ENCODE measurements at places on chromosomes 6 and 20.

- no peak overlapping the region for H3K27ac ChIP-seq
- no peaks in the 10 kb centered on the region for H3K36me3 ChIP-seq
- no peak for DNase-seq
- no peak overlapping the region for H3K4me3 ChIP-seq
- H3K27me3 ChIP-seq = no peaks in the 10 kb centered on the region
Observed at GRCh38 chr6:170429450-170429849, 122.9 kb downstream of the FAM120B start.

GRCh38 chr20:47950124-47950912 is 165.0 kb upstream of the SULF2 start:
- no peak overlapping the region for H3K27ac ChIP-seq
- no peaks in the 10 kb centered on the region for H3K36me3 ChIP-seq
- no peak for DNase-seq
- no peaks in the 10 kb centered on the region for H3K4me1 ChIP-seq

DNA sequence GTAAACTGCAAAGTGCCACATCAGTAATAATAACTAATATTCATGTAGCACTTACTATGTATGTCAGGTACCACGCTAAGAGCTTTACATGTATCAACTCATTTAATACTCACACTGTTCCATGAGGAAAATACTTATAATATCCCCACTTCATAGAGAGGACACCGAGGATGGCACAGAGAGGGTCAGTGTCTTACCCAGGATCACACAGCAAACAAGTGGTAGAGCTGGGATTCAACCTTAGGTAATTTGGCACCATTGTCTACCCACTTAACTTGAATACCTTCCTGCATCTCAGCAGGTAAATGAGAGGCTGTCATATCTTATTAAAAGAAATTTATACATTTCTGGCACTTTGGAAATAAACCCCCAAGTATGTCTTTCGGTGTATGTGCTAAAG is 8.0 kb downstream of the POFUT1 start:
- no peak overlapping the region for H3K27ac ChIP-seq
- H3K4me1 ChIP-seq = no peaks in the 10 kb centered on the region
- H3K27me3 ChIP-seq = no peaks in the 10 kb centered on the region

GRCh38 chr20:45229264-45230056 is 8.3 kb downstream of the SEMG2 start:
- no peaks in the 10 kb centered on the region for H3K27me3 ChIP-seq
- H3K4me3 ChIP-seq = no peak overlapping the region
- H3K4me1 ChIP-seq = no peaks in the 10 kb centered on the region
- no peak overlapping the region for H3K27ac ChIP-seq
- H3K36me3 ChIP-seq = no peaks in the 10 kb centered on the region
- no peak for DNase-seq

DNA sequence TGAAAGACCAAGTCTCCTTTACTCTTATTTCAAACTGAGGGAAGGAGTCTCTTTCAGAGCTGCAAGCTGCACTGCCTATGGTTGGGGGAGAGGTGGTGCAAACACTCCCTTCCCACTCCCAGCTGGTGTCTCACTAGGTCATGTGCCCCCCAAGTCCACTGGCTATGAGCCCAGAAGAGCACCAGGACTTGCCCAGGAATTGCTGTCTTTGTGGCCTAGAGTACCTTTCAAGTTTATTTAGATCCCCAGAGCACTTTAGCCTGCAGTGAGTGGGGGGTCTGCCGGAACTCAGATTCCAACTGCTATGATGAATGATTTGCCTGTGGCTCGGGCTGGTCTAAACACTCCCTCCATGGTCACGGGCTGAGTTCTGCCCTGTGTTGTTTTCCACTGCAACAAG is 192.6 kb upstream of the CITED2 start:
- no peak overlapping the region for H3K27ac ChIP-seq
- H3K4me3 ChIP-seq = no peak overlapping the region
- H3K36me3 ChIP-seq = no peaks in the 10 kb centered on the region
- no peak for DNase-seq
- H3K4me1 ChIP-seq = peaks cover 9% of the 10 kb centered on the region

- no peak overlapping the region for H3K4me3 ChIP-seq
- no peaks in the 10 kb centered on the region for H3K27me3 ChIP-seq
- H3K36me3 ChIP-seq = no peaks in the 10 kb centered on the region
- DNase-seq = no peak
- H3K27ac ChIP-seq = no peak overlapping the region
- peaks cover 39% of the 10 kb centered on the region for H3K4me1 ChIP-seq
Observed at GRCh38 chr6:31899882-31900722, 1.8 kb downstream of the ZBTB12 start.

- DNase-seq = no peak
- no peaks in the 10 kb centered on the region for H3K27me3 ChIP-seq
- H3K27ac ChIP-seq = no peak overlapping the region
- no peaks in the 10 kb centered on the region for H3K36me3 ChIP-seq
- H3K4me1 ChIP-seq = peaks cover 16% of the 10 kb centered on the region
- H3K4me3 ChIP-seq = no peak overlapping the region
Observed at GRCh38 chr20:17651760-17652388, 30.2 kb downstream of the RRBP1 start.

GRCh38 chr20:48635791-48636267 is 192.0 kb downstream of the PREX1 start:
- peaks cover 67% of the 10 kb centered on the region for H3K36me3 ChIP-seq
- no peaks in the 10 kb centered on the region for H3K27me3 ChIP-seq
- no peak overlapping the region for H3K4me3 ChIP-seq
- no peak overlapping the region for H3K27ac ChIP-seq
- no peak for DNase-seq

- H3K4me3 ChIP-seq = no peak overlapping the region
- no peaks in the 10 kb centered on the region for H3K27me3 ChIP-seq
- DNase-seq = no peak
- H3K27ac ChIP-seq = no peak overlapping the region
Observed at GRCh38 chr6:55664591-55665587, 85.9 kb upstream of the HMGCLL1 start.

GRCh38 chr6:111899531-111899930 is 26.3 kb upstream of the FYN start:
- H3K4me1 ChIP-seq = no peaks in the 10 kb centered on the region
- no peak overlapping the region for H3K27ac ChIP-seq
- no peaks in the 10 kb centered on the region for H3K36me3 ChIP-seq
- no peak overlapping the region for H3K4me3 ChIP-seq

Data from thoracic aorta (tissue), 2 donors.